ENCODE measurements at places on chromosomes 7 and 10.
A peak's percentile ranks its signal among the peaks of the same experiment; 100 is the strongest.

DNA sequence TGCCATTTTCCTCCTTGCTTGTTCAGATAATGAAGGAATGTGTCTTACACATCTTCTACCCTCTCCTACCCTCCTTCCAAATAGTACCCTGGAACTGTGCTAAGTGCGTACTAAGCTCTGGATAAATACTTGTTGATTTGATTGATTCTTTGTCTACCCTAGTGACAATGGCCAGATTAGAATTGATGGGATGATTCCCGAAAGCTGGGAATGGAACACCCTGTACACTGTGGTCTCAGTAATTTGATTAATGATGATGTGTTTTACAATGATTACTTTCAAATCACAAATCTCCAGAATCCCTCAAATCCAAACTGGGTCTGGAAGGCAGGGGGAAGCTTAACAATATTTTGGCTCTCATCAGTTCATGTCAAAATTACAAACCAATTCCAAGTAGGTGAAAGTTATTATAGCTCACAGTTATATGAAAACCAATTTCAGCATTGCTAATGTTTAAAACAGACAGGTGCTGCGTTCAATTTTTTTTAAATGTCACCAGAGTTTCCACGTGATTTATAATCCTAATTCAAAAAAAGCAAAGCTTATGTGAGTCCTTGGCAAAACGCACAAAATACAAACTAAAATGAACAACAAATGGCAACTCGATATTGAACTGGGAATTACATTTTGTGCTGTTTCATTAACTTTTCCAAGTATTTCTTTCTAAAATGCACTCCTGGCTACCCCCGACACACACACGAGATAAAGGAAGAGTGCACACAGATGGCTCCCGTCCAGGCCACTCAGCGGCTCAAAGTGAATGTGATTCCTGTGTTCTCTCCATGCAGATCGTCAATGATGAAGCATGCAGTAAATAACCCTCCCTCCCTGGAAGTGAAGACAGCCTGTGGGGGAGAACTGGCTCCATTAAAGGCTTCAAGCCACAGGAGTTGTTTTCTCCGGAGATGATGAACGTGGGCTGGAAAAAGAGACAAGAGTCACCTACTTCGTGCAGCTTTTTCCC is 21.7 kb upstream of the ADRB1 start:
- peak; percentile 28 for DNase-seq

DNA sequence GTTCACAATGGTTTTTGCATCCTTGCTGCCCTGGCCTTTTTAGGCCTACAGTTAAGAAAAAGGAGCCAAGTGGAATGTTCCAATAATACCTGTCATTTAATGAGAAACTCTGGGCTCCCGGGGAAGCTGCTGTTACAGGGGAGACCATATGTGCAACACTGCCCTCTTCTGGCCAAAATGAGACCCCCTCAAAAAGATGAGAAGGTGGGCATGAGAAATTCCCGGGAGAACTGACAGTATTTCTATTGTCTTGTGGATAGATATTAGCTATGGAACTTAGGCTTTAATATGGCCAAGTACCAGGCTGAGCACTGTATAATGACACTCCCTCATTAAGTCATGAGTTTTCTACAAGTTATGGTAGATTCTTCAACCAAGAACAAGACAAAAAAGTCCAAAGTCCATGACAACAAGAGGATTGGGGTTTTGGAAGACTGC is 99.4 kb downstream of the CCDC3 start:
- DNase-seq: peak; percentile 54

DNA sequence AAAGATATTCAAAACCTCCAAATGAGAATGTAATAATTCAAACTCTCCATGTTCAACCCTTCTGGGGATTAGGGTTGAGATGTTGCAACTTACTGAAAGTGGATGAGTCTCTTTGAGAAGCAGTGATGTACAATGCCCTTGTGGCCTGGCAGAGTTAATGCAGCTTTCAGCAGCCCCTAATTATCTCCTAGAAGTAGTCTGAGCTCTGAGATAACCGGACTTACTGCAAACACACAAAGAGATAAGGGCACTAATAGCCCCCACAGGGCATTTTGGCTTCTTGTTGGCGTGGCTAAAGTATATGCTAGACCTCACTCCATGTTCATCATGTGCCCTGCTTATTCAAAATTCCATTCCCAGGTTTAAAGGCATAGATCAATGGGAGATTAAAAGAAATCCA is 404.7 kb downstream of the NEBL start:
- DNase-seq: no peak

- no peak for DNase-seq
Observed at GRCh38 chr7:32071466-32072091, 1.4 kb upstream of the PDE1C start.

DNA sequence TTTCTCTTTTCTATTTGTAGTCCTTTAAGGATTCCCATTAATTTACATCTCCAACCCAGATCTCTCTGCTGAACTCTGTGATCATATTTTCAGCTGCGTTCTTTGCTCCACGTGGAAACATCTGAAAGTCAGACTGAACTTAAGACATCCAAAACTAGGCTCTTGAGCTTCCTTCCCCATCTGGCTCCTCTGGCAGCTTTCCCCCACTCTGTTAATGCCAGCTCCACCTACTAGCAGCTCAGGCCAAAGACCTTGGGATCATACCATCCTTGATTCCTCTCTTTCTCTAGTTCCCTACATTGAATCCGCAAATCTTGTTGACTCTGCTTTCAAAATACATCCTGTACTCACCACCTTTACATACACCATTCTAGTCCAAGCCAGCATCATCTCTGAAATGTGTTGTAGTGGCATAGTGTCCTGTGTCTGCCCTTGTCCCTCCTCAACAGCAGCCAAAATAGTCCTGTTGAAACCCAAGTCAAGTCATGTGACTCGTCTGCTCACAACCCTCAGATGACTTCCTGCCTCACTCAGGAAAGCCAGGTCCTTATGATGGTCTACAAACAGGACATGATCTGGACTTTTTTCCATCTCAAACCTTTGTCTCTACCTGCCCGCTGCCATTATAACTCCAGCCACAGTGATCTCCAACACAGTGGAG is 7.0 kb downstream of the REEP3 start:
- DNase-seq: no peak

DNA sequence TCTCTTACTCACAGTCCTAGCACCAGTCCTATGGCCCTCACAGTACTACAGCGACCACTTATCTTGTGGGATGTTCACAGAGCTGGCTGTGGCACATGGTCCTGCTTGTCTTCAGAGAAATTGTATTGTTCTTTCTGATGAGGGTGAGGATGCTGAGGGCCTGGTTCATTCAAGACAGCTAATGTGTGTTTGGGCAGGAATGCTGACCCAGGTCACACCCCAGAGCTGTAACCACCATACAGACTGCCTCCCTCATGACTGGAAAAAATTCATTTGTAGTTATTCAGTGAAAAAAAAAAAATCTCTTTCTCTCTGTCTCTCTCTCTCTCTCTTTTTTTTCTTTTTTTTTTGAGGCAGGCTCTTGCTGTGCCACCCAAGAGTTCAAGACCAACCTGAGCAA is 83.5 kb downstream of the KLF6 start:
- DNase-seq: peak; percentile 47

GRCh38 chr7:155344270-155344617 is 46.6 kb downstream of the INSIG1 start:
- DNase-seq: no peak

- DNase-seq: peak; percentile 15
Observed at GRCh38 chr7:4797858-4798705, 22.7 kb downstream of the AP5Z1 start.

DNA sequence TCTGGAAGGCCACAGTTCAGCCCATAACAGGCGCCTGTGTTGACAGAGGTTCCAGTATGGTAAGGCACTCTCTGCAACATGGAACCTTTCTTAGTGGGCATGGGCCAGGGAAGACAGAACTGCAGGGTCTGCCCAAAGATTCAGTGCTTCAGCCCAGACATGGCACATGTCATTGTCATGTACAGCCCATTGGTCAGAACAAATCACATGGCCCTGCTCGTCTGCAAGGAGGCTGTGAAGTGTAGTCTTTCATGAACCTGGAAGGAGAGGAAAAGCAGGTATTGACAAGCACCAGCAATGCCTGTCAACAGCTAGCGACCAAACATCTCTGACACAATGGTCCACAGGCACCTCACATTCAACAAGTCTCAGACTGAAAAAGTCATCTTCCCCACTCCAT is 30.4 kb upstream of the CHCHD3 start:
- DNase-seq: no peak

DNA sequence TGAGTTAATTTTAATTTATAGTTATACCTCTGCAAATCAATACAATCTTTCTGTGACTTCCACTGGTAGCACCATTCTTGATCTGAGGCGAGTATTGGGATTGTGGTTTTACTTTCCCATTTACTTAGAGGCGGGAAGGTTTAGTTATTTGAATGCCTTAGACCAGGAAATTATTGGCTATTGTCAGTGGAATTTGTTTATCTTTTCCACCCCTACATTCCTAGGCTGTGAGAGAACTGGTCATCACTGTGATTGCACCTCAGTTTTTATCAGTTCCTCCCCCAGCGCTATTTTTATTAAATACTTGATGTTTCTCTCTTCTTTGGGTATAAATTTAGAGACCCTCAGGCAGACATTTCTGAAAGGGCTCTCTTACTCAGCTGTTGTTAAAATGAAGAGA is 29.9 kb downstream of the CDK14 start:
- peak; percentile 51 for DNase-seq

- no peak for DNase-seq
Observed at GRCh38 chr7:15330943-15331342, 230.9 kb downstream of the AGMO start.

DNA sequence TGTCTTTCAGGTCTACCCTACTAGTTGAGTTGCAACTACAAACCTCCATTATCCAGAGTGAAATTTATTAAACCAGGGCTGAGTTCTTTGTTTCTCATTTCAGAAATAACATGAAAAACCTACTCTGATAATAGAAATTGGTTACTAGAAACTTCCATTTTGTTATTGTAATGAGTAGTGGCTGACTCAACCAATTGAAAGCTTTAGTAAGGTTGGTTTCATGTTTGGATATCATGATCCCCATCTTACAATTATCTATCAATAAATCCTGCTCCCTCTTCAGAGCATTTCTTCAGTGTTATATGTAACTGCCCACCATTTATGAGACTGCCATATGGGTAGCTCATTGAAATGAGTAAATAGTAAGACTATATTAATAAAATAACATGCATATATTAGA is 16.9 kb downstream of the MDFIC start:
- no peak for DNase-seq

DNA sequence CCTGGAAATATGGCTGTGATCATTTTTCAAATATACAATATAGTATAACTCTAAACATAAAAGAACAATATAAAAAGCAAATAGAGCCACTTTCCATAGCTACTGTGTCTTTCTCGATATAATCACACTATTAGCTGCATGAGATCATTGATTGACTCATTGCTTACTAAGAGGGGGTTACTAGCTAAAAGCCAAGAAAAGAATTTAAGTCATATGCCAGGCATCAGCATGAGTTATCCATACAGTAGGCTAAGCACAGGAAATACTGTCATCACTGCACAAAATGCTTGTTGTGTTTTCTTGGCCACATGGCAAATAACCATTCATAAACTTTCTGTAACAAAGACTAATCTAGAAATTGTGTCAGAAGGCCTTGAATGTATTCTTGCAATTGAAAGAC is 18.8 kb upstream of the ABCB5 start:
- DNase-seq: peak; percentile 77

DNA sequence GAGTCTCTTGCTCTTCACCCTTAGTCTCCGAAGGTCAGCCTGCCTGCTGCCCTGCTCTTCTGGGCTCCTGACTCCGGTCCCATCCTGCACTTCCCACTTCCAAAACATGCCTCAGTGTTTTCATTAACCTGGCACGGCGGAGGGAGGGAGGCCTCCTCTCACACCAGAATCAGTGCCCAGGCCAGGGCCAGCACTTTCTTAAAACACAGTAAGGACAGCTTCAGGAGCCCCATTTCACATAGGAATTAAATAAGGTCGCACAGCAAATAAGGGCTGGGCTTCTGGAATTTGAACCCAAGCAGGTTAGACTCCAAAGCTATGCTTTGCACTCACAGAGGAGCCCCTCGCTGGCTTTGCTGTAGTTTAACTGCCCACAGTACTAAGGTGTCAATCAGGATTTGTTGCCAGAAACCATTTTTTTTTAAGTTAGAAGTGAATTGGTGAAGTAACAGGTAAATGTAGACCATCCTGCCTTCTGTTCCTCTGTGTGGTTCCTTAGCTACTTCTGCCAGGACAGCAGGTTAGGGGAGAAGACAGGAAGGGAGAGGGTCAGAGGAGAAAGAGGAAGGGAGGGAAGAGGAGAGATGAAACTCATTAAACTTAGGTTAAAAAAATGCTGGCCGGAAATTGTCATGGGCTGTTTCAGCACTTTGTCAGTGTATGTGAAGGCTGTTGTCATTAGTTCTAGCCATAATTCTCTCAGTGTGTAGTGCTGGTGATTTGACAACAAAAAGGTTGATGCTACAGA is 1.1 kb downstream of the RASSF4 start:
- DNase-seq: no peak

- DNase-seq: no peak
Observed at GRCh38 chr7:102129636-102130370, 156.9 kb upstream of the SH2B2 start.

- DNase-seq: no peak
Observed at GRCh38 chr10:78178940-78179339, 145.3 kb downstream of the RPS24 start.

- DNase-seq: peak; percentile 70
Observed at GRCh38 chr7:7566651-7567611, at the start of gene MIOS. MIOS (plus strand) TSS chr7:7566884; CDS start chr7:7572476, 5,592 bp downstream.

- no peak for DNase-seq
Observed at GRCh38 chr10:51112013-51112412, 37.7 kb downstream of the PRKG1 start.

DNA sequence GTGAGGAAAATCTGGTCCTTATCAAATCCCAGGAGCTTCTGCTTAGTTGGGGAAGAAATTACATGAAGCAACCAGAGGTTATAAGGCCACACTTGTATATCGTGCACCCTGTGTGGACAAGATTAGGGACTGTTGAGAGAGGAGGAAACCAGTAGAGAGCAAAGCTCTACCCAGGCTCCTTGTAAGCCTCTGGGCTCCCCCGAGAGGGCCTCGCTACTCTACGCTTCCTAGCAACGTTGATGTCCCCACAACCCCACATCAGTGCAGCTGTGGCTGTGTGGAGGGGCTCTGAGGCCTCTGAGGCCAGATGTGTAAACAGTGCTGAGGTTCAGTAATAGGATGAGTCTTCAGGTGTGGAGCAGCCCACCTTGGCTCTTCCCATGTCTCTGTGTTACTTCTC is 16.0 kb downstream of the HIF1AN start:
- DNase-seq: no peak

GRCh38 chr7:101597941-101598340 is 31.2 kb downstream of the MYL10 start:
- DNase-seq: no peak

GRCh38 chr10:22690614-22691431 is 23.6 kb downstream of the PIP4K2A start:
- DNase-seq: peak; percentile 56

- DNase-seq: no peak
Observed at GRCh38 chr7:22348379-22348778, 8.6 kb downstream of the RAPGEF5 start.

GRCh38 chr7:77293046-77293445 is 93.4 kb upstream of the FGL2 start:
- DNase-seq: no peak
